Effector memory CD4-positive, alpha-beta T cell (primary cell): ENCODE measurements at places on chromosomes 6 and 20.

- DNase-seq: no peak
These were observed 84.6 kb downstream of the PTPN1 start for GRCh38 chr20:50594591-50595432.

DNA sequence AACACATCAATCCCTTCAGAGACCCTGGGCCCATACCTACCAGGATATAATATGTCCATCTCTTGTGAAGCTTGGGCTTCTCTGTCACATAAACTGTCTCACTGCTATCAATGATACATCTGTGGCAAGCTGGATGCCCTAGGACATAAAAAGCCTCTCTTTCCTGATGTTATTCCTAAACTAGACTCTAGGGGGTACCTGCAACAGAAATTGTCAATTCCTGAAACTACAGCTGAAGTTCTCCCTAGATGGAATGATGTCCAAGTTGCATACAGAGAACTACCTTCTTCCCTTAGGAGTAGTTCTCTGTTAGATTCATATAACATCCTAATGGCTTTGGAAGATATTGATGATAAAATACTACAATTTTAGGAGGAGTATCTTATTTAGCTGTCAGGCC, 35.8 kb downstream of the TBX18 start:
- no peak for DNase-seq

DNA sequence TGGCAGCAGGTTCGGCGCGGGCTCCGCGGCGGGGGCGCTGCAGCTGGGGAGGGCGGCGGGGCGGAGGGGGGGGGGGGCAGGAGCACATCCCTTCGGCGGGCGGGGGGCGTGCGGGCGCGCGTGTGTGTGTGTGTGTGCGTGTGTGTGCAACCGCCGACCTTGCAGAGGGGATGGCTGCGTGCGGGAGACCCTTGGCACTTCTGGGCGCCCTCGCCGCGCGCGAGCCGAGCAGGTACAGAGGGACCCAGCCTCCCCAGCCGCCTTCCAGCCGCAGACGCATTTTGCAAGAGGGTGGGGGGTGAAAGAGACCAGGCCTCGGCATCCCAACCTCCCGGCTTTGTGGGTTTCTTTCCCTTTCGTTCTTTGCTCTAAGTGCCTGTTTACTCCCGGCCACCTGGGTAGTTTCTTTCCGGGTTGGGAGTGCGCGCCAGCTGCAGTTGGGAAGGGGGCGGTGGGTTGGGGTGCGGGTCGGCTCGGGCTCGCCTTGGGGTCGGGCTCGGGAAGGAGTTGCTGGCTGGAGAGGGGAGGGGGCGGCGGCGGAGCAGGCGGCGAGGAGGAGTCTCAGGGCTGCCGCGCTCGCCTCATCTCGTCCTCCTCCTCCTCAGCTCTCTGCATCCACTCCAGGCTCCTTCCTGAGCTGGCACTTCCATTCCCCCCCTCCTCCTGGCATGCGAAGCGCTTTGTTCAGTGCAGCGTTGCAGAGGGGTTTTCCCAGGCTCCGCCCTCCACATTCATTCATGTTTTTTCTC, 620 bp downstream of the HIVEP1 start:
- peak; percentile 65 for DNase-seq

DNA sequence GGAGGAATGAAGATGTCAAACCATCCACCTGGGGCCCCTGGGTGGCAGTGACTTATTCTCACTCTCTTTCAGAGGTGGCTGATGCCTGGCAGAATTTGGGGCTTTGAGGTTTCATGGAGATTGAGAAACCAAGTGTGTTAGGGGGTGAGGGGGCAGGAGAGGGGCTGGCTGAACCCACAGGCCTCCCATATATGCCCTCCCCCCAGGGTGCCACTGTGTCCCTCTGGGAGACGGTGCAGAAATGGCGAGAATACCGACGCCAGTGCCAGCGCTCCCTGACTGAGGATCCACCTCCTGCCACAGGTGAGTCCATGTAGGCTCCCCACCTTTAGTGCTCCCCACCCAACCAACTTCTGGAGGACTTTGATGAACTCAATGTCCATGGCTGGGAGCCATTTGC, 7.6 kb downstream of the GLP1R start:
- DNase-seq: no peak

GRCh38 chr6:52571099-52571755, 5.6 kb downstream of the TRAM2 start:
- DNase-seq: no peak

DNA sequence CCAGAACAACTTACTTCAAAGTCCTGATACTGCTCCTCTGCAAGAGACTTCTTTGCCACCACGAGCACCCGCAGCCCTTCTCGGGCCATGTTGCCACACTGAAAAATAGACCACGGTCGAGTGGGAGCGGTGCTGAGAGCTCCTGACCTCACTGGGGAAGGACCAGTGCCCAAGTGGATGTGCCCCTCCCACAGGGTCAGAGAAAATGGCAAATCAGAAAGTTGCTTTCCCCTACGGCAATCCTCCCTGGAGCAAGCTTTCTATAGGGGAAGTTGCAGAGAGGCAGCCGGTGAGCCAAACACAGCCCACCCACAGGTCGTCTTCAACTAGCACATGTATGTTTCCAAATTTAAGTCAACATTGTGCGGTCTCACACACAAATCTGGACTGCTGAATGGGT, 85.1 kb upstream of the NFATC2 start:
- no peak for DNase-seq

DNA sequence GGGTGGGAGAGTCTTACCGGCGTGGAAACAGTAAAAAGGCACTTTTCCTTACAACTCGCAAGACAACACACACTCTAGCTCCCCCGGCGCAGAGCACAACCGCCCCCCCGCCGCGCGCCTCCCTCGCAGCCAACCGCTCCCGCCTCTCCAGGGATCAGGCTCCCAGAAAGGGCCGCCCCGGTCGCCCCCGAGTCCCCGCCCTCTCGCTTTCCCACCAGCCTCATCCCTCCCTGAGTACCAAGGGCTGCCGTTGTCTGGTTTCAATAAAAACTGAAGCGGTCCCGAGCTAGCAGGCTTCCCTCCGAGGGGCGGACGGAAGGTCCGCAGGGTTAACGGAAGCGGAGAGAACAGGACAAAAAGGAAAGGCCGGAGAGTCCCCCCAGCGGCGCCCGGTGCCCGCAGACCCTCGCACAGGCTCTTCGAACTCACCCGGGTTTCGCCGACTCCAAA, 804 bp downstream of the ELOVL5 start:
- DNase-seq: peak; percentile 31

DNA sequence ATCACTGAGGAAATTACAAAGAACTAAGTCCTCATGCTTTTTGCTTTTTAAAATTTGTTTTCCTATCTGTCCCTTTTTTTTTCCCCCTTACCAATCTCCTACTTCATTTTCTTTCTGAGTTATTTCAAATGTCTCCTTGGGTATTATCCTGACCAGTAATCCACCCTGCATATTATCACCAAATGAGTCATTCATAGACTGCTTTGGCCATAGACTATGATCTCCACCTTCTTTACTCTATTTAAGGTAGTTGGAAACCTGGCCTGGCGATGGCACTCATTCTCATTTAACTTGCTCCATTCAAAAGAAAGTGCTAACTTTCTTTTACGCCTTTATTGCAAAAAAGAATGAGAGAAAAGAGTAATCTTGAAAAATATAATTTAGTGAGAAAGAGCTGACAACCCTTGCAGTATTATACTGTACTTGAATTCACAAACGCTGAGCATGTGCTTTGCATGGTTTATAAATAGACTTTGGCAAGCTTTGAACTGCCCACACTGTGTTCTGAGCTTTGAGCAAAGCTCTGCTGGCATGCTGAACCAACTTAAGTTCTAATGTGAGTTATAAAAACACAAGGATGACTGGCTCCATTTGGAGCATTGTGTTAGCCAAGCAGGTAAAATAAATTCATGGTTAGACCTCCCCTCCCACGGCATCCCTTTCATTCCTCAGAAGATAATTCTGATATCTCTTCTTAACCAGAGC, 198.9 kb downstream of the NKAIN2 start:
- no peak for DNase-seq

DNA sequence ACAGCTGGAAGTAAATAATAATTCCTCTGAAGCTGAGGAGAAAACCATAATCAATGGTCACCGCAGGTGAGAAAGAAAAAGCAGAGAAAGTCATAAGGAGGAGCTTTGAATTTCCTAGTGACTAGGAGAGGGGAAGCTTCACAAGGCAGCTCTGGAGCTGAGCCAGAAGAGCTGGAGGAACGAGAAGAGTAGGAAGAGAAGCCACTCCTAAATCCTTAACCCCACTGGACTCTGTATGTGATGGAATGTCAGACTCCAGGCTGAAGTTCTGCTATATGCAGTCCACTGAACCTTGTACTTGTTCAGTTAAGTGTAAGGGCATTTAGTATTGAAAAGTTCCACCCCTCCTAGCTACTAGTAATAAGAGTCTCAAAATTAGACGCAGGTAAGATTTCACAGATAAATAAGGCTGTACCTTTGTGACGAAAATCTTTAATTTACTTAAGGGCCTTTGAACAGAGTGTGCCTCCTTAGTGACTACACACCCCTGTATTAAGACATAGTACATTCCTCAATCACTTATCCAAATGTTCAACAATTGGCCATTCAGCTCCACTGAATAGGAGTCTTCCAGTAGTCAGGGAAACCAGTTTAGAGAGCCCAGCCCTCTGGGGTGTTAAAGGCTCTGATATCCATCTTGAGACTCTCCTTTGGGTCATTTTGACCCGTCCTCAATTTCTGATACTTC, 71.4 kb upstream of the UFL1 start:
- DNase-seq: no peak

GRCh38 chr6:115896538-115897129, 164.1 kb downstream of the FRK start:
- no peak for DNase-seq

- DNase-seq: no peak
These were observed 52.8 kb downstream of the FOXC1 start for GRCh38 chr6:1662534-1662933.

DNA sequence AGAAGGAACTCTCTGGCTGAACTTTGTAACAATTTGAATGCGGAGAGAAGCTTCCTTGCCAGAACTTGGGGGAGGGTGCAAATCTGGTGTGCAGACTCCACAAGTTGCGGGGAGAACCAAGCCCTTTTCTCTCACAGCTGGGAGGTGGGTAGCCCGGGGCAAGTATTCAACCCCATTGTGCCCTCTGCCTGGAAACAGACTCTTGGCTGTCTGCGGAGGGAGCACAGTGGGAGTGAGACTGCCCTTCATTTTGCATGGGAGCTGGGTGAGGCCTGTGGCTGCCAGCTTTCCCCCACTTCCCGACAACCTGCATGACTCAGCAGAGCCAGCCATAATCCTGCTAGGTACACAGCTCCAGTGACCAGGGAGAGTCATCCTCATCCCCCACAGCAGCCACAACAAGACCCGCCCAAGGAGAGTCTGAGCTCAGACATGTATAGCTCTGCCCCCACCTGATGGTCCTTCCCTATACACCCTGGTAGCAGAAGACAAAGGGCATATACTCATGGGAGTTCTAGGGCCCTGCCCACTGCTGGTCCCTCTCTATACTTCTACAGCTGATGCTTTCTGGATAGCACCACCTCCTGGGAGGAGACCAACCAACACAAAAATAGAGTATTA, 29.4 kb upstream of the TPD52L1 start:
- no peak for DNase-seq

DNA sequence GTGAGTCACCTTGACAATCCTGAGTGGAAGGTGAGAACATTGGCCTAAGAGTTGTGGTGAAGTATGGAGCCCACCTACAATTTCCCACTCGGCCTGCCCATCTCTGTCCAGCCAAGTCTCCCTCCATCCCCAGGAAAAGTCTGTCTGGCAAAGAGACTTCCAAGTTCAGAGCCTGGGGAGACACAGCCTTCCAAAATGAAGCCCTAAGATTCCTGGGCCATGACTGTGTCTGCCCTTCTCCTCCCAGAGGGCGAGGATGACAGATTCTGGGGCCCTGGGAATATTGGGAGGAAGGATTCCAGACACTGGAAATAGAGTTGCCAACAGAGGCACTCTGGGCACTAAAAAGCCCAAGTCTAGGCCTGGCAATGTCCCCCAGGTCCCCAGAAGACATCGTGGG, 176.8 kb downstream of the NFATC2 start:
- no peak for DNase-seq

DNA sequence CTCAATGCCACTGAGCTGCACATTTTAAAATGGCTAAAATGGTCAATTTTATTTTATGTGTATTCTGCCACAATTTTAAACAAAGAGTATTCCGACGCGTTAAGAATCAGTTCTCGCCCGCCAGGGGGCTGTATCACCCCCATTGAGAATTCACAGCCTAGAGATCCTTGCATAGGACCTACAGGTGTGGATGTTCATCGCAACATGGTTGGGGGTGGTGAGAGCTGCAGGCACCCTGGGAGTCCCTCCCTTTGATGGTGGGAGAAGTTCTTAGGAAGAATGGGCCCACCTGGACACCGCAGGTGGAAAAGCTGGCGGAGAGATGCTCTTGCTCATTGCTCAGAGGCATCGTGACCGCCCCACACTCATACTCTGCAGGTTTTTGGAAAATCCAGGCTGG, 63.5 kb downstream of the SLC2A10 start:
- DNase-seq: no peak

GRCh38 chr6:119552021-119552420, 202.5 kb upstream of the MAN1A1 start:
- no peak for DNase-seq

DNA sequence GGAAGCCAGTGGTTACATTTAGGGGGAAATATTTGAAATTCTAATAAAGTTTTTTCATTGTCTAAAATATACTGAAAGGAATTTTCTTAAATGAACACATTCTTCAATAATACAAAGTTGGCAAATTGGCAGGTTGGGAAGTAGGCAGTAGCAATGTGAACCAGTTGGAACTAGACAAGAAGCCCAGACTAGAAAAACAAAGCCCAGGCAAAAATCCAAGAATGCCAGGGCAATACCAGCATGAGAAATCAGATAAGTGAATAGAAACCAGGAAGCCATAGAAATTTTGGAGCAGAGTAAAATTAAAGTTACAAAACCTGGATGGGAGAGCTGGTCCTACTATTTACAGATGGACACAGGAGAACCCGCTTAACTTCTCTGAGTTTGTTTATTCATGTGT, 52.2 kb downstream of the TPBG start:
- no peak for DNase-seq

DNA sequence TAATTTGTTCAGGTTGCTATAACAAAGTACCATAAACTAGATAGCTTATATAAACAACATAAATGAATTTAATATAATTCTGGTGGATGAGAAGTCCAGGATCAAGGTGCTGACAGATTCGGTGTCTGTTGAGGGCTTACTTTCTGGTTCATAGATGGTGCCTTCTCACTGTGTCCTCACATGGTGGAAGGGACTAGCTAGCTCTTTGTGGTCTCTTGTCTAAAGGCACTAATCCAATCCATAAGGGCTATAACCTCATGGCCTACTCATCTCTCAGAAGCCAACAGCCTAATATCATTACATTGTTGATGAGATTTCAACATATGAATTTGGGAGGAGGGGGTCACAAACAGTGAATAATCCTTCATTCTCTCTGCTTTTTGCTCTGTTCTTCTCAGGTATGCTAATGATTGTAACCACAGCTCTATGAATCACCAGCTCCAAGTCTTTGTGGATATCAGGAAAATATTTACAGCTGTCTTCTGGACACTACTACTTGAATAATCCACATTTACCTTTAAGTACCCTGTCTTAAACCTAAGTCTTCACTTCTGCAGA, 122.3 kb downstream of the NKAIN2 start:
- no peak for DNase-seq

DNA sequence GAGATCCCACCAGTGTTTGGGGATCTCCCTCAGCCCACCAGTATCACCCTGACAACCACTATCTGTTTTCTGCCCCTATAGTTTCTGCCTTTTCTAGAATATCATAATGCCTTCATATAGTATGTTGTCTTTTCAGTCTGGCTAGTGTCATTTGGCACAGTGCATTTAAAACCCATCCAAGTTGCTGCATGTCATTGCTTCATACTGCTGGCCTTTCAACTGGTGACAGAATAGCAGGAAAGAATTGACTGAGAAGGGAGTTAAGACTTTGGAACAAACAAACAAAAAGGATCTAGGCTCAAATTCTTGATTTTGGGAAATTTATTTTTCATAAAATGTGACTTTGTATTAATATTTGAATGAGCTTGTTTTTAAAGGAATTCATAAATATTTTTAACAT, 4.5 kb downstream of the LMBRD1 start:
- no peak for DNase-seq
